ENCODE measurements at places on chromosomes 11 and 22.

- DNase-seq, result no peak
These were observed 25.5 kb downstream of the SHISAL1 start for GRCh38 chr22:44287121-44287693.

DNA sequence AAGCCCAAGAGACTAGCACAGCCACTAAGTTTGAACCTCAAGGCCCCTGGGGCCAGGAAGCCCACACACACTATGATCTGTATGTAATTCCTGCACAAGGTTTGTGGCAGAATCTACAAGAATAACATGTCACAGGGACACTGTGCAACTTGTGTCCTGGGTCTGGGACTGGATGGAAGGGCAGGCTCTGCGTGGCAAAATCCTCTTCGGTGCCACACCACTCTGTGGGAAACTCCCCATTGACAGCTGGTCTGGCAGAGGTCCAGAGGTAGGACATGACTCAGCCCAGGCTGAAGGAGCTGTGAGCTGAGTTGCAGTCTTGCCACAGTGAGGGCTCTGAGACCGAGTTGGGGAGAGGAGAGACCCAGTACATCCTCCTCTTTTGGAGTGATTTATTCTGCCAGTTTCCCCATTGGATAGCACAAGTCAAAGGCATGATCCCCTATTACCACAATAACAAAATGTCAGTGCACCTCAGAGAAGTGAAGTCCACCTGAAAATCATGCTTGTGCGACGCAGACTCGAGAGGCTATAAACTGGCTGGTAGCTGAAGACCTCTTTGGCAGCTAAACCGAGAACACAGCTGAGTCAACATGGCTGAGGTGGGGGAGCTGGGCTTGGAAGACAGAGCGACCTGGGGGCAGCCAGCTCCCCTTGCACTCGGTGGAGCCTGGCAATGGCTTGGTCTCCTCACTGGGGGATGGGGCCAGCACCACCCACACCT is 23.3 kb upstream of the SERPIND1 start:
- DNase-seq, result no peak

DNA sequence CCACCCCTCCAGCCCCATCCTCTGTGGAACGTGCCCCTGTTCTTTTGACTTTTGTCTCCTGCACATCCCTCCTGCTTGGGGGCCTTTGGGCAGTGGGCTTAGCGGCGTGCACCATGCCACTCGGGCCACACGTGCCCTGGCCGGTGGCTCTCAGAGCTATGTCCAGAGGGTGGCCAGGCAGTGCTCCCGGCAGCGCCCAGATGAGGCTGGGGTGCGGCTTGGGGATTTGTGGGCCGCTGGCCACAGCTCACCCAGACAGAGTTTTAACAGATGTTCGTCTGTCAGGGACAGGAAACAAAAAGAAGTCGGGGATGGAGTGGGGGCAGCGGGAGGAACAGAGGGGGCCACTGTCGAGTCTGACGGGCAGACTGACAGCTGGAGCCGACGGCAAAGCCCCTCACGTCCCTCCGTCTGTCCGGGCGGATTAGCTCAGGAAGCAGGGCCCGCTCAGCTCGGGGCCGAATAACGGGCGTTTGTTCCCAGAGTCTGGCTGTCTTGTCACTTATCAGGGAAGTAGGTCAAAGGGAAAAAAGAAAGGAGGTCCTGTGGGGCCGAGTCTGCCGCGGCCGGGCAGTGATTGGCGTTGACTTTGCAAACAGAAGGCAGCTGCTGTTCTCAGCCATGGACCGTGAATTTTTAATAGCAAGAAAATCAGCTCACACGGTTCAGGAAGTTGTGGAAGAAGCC is 61.6 kb downstream of the LRP5 start:
- no peak for DNase-seq

DNA sequence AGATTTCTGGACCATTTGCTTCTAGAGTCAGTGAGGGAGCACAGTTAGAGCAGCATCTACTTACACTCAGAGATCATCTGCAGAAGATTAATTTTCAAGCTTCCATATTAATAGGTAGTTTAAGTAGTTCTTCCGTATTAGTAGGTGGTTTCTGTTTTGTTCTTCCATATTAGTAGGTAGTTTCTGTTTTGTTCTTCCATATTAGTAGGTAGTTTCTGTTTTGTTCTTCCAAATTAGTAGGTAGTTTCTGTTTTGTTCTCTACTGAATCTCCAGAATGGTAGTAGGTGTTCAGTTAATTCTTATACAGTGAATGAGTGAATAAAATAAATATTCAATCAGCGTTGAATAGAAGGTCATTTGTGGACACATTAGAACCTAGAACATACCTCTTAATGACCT is 175.7 kb downstream of the TMEM135 start:
- no peak for DNase-seq

GRCh38 chr11:33059331-33060007 is 20.1 kb downstream of the TCP11L1 start:
- no peak for DNase-seq

GRCh38 chr11:122173587-122173986 is 57.6 kb upstream of the BLID start:
- no peak for DNase-seq

- DNase-seq, result no peak
These were observed 2.8 kb downstream of the MRGPRD start for GRCh38 chr11:68977781-68978625.
